Activated T-cell treated with anti-CD3 and anti-CD28 coated beads for 1 hour (primary cell): ENCODE measurements at places on chromosomes 2 and 18.
A peak's percentile ranks its signal among the peaks of the same experiment; 100 is the strongest.

- no peak for DNase-seq
Observed at GRCh38 chr2:176732780-176733179, 463.5 kb downstream of the MTX2 start.

- DNase-seq = no peak
Observed at GRCh38 chr18:9280849-9281248, 53.7 kb upstream of the TWSG1 start.

- peak; percentile 27 for DNase-seq
Observed at GRCh38 chr2:28751956-28752630, 463 bp downstream of the PPP1CB start.

DNA sequence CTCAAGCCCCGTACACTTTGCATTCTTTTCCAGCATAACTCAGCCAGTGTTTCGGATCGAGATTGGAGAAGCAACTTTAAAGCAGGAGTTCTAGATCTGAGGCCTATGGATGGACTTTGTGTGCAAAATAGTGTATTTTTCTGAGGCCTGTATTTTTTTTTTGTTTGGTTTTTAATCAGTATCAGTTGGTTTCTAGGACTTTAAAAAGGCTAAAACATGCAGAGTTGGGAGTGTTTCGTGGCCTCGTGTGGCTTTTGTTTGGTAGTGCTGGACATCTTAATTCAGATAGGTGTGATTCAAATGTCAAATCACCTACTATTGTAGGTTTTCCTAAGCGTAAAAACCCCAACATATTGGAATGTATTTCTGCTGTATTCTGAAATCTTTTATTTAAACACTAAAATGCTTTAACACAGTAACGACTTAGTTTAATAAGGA is 282 bp upstream of the PUS10 start:
- no peak for DNase-seq

GRCh38 chr18:76447258-76447890 is 47.7 kb downstream of the ZNF516 start:
- DNase-seq = no peak

DNA sequence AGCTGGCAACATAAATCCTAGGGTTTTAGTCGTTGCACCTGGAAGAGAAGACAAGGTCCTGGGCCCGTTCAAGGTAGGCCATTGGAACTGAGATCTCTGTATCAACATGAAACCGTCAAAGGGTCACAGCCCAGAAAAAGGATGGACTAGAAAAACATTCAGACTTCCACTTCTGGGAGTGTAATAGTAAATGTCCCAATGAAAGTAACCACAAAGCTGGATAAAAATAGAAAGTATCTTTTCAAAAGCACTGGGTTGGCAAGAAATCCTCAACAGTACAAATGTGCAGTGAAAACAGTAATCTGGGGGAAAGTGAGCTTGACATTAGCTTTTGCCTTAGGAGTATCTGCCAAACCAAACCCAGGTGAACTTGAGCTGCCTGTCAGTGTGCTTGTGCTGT is 12.9 kb downstream of the CGREF1 start:
- no peak for DNase-seq

DNA sequence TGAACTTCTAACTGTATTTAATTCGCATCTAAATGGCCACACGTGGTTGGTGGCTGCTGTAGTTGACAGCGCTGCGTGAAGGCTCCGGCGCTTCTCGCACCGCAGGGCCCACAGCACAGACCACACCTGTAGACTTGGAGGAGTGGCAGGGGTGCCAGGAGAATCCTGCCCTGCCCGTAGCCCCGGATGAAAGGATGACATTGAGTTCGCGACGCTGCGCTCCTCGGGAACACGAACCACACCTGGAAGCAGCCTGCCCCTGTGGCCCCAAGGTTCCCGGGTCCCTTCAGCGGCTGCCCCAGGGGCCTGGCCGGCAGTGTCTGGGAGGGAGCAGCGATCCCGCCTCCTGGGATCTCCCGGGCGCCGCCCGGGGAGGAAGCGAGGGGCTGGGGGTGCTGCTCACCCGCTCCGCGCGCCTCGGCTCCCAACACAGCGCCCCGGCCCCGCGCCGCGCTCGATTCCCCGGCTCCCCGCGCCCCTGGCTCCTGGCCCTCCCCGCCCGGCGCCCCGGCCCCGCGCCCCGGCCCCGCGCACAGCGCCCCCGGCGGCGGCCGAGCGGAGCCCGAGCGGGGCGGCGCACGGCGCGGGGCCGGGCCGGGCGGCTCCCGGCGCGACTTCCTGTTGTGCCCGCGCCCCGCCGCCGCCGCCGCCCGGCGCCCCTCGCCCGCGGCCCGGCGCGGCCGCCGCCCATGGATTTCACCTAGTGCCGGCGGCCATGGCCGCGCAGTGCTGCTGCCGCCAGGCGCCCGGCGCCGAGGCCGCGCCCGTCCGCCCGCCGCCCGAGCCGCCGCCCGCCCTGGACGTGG is at the start of gene RNPEPL1:
TSS of gene RNPEPL1 (plus strand) at position 613 of the 806 bp plus-strand sequence. CDS start at position 716, 103 bp downstream.
- peak; percentile 48 for DNase-seq

- DNase-seq = no peak
Observed at GRCh38 chr2:101517758-101518271, 42.9 kb upstream of the RFX8 start.

DNA sequence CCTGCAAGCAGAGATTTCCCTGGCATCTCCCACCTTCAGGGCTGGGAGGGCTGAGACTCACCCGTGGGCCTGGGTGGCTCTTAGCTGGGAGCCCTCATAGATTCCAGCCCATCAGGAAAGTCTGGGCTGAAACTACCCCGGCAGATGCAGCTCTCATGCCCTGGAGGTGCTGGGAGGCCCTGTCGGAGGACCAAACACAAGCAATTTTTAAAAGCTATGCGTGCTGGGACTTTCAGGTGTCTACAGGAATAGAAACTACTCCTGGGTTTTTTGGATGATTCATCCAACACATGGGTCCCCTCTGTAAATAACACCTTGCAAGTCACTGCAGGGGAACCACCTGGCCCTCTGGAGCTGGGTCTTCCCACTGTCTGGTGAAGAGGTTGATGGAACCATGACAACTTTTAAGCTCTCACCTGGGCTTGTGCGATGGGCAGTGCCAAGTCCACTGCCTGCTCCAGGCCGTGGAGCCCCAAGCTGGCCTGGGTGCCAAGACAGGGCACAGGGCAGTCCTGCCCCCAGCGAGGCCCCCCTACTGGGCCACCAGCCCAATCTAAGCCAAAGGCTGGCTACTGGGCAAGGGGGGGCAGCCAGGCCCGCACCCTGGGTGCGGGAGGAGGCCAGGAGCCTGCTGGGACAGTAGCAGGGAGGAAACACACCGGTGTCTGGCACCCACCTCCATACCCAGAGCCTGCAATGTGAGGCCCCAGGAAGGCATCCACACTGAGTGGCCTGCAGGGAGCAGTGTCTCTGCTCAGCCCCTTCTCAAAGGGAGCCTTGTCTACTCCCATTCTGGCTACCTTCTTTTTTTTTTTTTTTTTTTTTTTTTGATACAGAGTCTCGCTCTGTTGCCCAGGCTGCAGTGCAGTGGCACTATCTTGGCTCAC is 1.1 kb upstream of the GPR55 start:
- DNase-seq = no peak

GRCh38 chr2:48089644-48090043 is 183.3 kb upstream of the FBXO11 start:
- no peak for DNase-seq

DNA sequence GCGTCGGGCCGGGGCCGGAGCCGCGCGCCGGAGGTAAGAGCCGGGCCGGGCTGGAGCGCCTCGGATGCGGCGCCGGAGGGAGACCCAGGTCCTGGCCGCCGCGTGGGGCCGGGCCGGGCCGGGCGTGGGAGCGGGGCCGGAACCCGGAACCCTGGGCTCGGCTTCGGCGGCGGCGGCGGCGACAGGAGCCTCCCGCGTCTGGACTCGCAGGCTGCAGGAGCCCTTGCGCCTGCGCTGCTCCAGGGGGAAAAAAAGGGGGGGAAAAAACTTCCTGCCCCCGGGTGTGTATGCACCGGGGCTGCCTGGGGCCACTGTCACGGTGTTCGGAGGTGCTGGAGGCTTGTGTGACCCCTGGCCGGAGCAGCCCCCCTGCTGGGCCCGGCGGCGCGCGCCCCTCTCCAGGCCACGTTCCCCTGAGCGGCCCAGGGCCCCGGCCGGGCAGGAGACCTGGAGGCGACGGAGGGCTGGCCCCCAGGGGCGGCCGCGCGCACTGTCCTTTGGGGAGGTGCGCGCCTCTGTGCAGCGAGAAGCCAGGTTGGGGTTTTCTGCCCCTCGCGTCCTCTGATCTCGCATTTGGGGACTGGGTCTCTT is 864 bp downstream of the KLHL29 start:
- DNase-seq = no peak

- no peak for DNase-seq
Observed at GRCh38 chr2:174343623-174344455, 9.1 kb downstream of the SP9 start.

DNA sequence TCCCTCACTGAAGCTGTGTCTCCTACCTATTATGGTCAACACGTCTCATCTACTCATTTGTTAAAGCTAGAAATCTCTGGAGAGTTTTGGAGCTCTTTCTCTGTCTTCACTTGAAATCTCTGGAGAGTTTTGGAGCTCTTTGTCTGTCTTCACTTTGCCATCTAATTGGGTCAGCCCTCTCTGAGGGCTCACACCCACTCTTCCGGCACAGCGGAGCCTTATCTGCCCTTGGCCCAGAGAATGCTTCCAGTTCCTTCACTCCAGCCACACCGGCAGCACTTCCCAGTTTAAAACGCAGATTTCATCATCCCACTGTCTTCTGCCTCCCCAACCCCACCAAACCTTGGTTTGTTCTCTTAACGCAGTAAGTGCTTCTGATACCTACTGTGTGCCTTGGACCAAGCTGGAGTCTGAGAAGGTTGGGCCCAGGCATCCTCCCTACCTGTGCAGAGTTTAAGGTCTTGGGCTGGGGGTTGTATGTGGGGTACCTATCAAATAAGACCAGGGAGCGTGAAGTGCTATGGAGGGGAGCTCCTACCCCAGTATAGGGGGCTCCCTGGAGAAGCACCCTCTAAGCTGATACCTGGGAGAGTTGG is 5.0 kb downstream of the HPCAL1 start:
- no peak for DNase-seq

- DNase-seq = no peak
Observed at GRCh38 chr2:7348761-7349160, 431.5 kb downstream of the RNF144A start.

- DNase-seq = no peak
Observed at GRCh38 chr18:51363384-51363783, 165.9 kb upstream of the MEX3C start.

- DNase-seq = no peak
Observed at GRCh38 chr2:120867290-120868241, 131.9 kb downstream of the GLI2 start.

DNA sequence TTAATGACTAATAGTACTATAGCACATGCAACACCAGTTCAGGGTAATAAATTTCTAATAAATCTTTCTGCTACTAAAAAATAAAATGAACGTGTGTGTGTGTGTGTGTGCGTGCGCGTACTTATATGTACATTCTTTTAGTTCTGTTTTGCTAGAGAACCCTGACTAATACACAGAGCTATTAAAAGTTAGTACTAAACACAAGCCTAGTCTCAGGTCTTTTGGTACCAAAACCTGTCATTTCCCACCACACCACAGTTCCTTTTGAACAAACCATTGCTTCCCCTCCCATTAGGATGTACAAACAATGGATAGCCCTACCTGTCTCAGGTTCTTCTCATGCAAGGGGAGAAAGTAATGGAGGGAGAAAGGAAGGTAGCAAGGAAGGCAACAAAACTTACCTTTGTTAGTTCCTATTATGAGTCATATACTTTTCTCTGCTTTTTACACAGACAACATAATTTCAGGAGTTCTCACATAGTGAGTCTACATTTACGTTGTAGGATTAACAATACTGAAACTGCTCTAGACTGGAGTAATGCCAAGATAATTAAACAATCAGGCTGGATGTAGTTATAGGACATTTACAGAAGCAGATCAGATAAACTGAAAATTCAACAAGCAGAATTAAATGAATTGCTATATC is 427.2 kb downstream of the KCNJ3 start:
- no peak for DNase-seq
